ENCODE measurements at places on chromosomes 5 and 9.

GRCh38 chr9:134962973-134963364, 45.3 kb upstream of the FCN1 start:
- DNase-seq, result no peak

DNA sequence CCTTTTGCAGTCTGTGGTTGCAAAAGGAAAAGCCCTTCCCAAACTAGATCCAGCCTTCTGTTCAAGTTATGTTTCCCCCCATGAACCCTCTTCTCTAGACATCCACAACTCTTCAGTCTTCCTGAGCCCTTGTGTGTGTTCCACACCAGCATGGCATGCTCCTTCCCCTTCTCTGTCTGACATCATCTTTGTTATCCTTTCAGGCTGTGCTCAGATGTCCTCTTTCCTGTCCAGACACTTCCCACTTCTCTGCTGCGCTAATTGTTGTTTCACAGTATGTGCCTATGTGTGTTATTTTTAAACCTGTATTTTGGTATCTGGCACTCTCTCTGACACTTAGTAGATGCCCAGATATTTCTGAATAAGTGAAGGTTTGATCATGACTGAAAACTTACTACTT, 38.2 kb downstream of the FOCAD start:
- DNase-seq, result no peak

- no peak for DNase-seq
These were observed 616.1 kb downstream of the DTWD2 start for GRCh38 chr5:118371973-118372831.

- DNase-seq, result no peak
These were observed 13.5 kb upstream of the WDR38 start for GRCh38 chr9:124839612-124840299.

DNA sequence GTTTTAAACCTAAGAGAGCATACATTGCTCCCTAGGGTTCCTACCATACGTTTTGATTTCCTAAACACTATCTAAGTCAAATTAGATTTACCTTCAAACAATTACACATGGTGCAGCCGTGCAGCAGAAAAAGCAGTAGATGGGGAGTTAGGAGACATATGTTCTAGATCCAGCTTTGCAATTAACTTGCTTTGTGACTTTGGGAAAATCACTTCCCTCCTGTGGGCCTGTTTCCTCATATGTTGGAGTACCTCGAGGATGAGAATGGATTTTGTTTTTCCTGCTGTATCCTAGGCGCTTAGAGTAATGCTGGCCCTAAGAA, 711 bp downstream of the MRPL50 start:
- DNase-seq, result no peak

DNA sequence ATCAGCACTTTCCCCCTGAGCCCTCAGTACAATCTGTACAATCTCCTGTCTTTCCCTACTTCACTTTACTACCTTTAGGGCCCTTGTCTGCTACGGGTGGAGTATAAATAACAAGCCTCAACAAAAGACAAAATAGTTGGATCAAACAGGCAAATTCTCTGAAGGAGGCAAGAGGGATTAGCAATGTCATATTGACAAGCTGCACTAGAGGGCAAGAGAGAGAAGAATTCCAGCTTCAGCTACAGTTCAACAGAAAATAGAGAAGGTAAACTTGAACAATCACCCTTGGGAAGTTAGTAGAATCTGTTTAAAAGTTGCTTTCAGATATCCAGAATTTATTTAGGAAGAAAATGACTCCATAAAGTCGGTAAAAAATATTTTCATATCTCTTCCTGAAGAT, 68.4 kb upstream of the IZUMO3 start:
- DNase-seq, result no peak

DNA sequence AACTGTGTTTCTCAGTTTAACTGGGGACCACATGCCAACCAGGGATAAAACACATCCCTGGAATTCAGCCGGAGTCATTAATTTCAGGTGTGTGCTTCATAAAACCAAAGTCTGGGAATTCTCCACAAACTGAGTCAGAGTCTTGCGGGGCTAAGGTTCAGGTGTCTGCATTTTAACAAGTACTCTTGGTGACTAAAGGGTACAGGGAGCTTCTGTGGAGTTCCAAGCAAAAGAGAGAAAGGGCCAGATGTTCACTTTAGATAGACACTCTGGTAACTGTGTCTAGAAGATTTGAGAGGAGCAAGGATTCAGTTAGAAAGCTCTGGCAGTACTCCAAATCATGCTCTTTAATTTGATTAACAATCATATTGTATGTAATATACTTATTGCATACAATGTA, 4.0 kb downstream of the NADK2 start:
- no peak for DNase-seq

Data from activated naive CD8-positive, alpha-beta T cell treated with anti-CD3 and anti-CD28 coated beads, Interleukin-2, amount 50 U/mL, for 16 hours (primary cell).